ENCODE measurements at places on chromosomes 3 and 15.

GRCh38 chr3:31575448-31575847, 42.7 kb downstream of the STT3B start:
- no peak for DNase-seq

GRCh38 chr3:98994128-98994762, 92.8 kb upstream of the DCBLD2 start:
- DNase-seq, result peak; percentile 76

DNA sequence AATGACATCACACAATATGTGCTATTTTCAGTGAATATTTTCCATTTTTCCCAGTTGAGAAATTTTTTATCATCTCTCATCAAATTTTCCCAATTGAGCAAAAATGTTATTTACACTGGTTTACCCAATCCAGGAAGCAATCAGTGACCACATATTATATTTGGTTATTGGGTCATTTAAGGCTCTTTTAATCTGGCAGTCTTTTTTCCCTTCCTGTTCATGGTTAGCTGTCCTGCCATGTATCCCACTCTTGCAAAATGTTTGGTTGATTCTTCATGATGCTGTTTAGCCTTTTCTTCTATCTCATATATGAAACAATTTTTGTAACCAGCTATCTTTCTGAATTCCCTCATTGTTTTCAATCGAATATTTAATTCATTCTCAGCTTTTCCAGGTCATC, 626.0 kb downstream of the RBMS3 start:
- no peak for DNase-seq

DNA sequence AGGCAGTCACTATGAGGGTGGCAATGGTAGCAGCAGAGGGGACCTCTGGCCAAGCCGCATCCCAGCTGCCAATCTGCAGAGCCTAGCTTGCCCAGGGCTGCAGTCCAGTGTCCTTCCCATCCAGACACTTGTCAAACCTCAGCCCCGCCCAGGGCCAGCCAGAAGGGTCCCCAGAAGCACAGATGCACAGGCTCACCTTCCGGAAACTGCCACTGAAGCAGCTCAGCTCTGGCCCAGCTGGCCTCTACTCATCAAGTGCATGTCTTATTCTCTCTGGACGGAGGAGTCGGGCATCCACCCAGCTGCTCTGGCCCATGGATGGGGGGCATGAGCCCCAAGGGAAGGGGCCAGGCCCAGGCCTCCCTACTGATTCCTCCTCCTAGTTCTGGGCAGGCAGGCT, 69.2 kb downstream of the DNAJB8 start:
- DNase-seq, result no peak

DNA sequence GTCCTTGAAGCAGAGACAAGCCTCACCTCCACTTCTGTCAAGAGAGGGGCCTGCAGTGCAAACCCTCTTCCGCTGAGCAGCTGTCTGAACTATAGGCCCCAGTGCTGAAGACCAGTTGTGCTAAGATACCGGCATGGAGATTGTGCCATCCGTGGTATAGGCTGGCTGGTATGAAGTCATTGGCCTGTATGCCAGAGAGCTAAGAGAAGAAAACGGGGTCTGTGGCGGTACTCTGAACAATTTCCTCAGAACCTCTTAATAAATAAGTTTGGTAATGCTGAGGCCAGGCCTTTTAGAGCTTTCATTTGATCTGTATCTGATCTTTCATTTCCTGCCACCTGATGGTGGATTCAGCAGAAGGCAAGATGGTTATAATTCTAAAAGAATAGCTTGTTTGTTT, 123.0 kb downstream of the LRIG1 start:
- DNase-seq, result no peak

- DNase-seq, result no peak
Observed at GRCh38 chr3:155102329-155102728, 22.2 kb downstream of the MME start.

- peak; percentile 78 for DNase-seq
Observed at GRCh38 chr15:31128919-31129768, 27.6 kb upstream of the TRPM1 start.

DNA sequence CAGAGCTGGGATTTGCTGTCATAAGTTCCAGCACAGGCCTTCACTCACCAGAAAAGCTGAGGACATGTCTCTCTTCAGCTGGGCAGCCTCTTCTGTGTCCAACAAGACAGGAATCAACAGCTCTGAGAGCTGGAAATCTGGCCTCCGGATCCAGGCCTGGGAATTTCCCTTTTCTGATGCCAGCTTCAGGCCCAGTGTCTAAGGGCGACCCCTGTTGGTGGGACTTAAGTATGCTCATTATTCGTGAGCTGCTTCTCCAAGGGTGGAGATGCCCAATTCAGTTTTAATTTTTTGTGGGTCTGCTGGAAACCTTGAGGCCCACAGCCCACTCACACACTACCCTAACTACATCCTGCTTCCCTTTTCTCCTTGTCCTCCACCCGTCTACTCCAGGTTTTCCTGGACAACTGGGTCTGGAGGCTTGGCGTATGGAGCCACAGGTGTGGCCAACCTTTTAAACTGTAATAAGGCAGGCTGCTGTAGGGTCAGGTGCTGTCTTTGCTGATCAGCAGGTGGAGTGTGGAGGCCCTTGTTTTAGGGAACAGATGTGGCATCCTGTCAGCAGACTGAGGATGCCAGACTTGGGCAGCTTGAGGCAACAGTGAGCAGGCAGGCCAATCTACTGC, 2.6 kb upstream of the CEMIP start:
- DNase-seq, result peak; percentile 81

- no peak for DNase-seq
Observed at GRCh38 chr15:66997212-66997611, 68.2 kb upstream of the SMAD3 start.

- DNase-seq, result peak; percentile 52
Observed at GRCh38 chr15:39850436-39850835, 67.8 kb upstream of the FSIP1 start.

DNA sequence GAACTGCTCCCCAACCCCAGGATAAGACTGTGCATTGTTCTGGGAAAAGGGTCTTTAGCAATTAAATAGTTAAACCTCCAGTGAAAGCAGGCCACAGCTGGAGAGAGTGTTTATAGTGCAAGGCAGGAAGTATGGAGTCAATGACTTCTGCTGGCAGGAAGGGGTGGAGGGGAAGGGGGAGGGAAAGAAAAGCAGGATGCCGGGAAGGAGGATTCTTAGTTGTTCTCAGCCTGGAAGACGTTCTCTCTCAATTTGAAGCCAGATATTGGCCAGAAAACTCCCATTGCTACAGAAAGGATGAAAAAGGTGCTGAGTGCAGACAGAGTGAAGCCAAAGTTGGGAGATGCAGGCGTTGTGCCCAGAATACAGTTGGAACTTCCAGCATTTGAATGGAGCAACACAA, 35.7 kb upstream of the ACTL6A start:
- peak; percentile 94 for DNase-seq

GRCh38 chr3:167712445-167712844, 22.2 kb downstream of the PDCD10 start:
- DNase-seq, result no peak

DNA sequence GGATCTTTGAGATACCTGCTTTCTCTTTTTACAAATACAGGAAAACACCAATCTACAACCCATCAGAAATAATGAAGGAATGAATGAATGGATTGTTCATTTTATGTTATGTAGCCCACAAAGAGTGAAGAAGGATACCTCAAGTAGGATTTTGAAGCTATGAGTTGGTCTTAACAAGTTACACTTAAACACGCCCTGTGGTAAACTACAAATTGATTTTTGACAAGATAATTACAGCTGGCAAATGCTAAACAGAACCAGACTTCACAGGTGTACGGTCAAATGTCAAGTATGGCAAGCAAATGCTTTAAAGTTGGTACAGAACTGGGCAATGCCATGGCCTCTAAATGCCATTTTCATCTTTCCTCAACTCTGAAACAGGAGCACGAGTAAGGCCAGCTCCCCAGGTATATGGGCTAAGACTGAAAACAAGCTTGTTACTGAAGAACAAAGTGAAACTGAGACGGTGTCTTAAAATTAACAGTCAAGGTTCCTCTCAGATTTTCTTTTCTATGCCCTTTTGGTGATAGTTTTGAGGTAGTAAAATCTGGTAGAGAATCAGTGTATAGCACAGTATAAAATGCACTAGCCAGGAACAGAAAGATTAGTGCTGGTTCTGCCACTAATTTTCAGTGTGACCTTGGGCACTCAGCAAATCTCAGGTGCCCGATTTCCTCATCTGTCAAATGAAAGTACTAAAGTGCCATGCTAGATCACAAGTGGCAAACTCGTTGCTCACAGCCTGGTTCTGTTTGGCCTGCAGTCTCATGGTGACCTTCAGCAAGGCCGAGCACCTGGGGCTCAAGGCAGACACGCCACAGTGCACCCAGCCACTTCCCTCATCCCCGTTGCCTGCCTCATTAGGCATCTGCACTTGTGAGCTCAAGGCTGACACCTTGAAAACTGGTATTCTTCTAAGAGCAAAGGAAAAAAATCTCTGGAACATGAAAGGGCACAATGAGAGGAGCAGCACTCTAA, 9.5 kb downstream of the RUVBL1 start:
- no peak for DNase-seq

- DNase-seq, result no peak
Observed at GRCh38 chr15:49015896-49016295, 30.4 kb downstream of the SECISBP2L start.

GRCh38 chr15:77584201-77584600, 48.5 kb downstream of the LINGO1 start:
- no peak for DNase-seq

GRCh38 chr3:105527535-105527934, 160.8 kb downstream of the ALCAM start:
- DNase-seq, result no peak

- no peak for DNase-seq
Observed at GRCh38 chr15:79981831-79982455, 10.9 kb upstream of the BCL2A1 start.

DNA sequence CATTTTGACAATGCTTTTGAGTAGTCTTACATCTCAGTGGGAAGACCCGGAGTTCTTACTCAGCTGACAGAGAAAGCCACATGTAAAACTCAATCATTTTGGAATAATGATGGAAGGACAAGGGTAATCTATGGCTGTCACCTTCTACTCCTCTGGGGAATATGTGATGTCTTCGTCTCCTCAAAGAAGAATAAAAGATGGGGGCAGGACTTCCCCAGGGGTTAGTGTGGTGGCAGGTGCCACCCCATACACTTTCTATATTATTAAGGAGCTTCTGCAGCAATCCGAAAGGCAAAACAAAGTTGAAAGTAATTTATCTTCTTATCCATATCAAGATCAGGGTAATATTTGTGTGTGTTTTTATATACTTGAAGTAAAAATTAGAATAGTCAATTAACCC, 180.4 kb upstream of the TOPAZ1 start:
- no peak for DNase-seq

GRCh38 chr3:196186651-196187573, 24.3 kb downstream of the ZDHHC19 start:
- no peak for DNase-seq

DNA sequence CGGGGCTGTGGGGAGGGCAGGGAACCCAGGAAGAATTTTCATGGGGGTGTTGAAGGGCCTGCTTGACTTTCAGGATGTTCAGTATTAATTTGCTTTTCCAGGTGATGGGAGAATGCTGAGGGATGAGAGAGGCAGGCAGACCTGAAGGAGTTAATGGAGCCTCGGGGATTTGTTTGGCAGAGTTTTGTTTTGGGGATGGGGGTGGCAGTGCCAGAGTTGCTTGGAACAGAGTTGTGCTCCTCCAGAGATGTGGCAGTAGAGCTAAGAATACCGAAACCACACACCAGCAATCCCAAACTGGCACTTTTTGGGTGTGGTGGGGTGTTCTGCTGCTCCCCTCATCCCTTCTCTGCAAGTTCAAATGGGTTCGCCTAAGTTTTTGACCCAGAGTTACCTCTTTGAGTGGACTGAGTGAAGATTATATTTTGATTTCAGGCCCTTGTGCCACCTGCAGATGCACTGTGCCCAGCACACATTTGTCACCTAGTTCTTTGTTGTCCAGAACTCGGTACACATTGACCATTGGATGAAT, 1.6 kb downstream of the BOC start:
- DNase-seq, result no peak

DNA sequence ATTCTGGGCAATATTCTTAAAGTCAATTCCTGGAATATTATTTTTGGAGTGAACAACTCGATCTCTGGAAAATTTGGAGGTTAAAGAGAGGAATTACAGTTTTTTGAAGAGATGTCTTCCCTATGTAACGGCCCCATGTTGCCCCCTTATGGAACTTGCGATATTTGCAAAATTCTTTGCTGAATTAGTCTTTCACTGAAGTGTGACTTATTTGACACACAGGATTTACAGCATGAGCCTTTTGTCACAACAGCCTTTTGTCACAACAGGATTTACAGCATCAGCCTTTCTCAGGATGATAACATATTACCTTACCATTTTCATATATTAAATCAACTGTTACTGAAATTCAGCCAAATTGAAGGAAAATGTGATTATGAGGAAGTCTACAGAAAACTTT, 37.8 kb upstream of the SPTSSB start:
- peak; percentile 61 for DNase-seq

DNA sequence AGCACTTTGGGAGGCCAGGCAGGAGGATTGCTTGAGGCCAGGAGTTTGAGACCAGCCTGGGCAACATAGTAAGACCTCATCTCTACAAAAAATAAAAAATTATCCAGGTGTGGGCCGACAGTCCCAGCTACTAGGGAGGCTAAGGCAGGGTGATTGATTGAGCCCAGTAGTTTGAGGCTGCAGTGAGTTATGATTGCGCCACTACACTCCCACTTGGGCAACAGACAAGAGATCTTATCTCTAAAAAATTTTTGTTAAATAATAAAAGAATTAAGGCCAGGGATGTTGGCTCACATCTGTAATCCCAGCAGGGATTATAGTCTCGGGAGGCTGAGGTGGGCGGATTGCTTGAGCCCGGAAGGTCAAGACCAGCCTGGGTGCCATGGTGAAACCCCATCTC, 25.8 kb upstream of the NFKBIZ start:
- no peak for DNase-seq

DNA sequence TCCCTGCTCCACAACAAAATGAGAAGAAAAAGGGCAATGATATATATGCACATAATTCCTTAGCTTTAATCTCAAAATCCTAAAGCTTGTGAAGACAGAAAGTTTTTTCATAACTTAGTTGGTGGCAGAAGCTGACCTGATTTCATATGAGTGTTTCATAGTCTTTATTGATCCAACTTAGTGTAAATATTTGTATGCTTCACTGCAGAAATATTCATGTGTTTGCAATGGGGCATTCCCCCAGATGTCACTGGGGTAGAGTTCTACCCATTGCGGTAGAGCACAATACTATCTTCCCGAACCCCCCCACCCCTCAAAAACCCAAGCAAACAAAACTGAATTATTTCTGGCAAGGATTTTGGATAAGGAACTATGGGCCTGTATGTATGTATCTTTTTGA, 221.2 kb downstream of the THRB start:
- no peak for DNase-seq

DNA sequence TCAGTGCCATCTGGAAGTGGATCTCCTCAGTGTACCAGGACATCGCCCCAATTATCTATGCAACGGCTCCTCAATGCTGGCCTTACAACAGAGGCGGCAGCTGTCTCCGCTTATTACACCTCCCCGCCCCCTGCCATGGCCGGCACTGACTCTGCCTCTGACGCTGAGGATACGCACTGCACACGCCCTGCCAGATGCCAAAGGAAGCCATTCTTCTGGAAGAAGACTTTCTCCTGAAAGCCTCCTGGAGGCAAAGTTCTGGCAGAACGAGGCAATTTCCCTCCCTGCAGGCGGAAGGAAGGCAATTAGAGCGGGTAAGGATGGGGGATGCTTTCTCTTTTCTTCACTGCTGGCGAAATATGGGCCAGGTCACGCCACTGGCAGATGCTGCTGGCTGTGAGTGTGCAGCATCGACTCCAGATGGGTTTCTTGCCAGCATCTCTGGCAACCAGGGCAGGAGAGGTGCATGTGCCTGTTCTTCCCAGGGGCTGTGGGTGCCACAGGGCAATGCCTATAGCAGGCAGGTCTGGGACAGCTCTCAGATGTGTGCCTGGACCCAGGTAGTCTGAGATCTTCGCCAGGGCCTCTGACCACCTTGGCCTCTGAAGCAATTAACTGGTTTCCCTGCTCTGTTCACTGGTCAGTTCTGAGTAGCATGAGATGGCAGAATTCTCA, 62.2 kb upstream of the MRPS22 start:
- no peak for DNase-seq

All from endothelial cell of umbilical vein (primary cell).